ENCODE measurements at places on chromosomes 5 and 9. TPM values are rescaled to one million over a fixed set of nuclear protein-coding genes. Genes with fewer than 3 reads are reported as not detected.

STARD4 gene
- total RNA-seq, result 24.8 TPM

FLT4 gene
- total RNA-seq, result not detected

SHROOM1 gene
- total RNA-seq, result 3.2 TPM

SLCO4C1 gene
- 0.11 TPM for total RNA-seq

C9 gene
- not detected for total RNA-seq

FRMPD1 gene
- total RNA-seq, result not detected

CACFD1 gene
- total RNA-seq, result 28.9 TPM

KIAA0825 gene
- 5.0 TPM for total RNA-seq

Data from osteocyte (in vitro differentiated cells).